ENCODE measurements at places on chromosomes 6 and 20.
A peak's percentile ranks its signal among the peaks of the same experiment; 100 is the strongest.

DNA sequence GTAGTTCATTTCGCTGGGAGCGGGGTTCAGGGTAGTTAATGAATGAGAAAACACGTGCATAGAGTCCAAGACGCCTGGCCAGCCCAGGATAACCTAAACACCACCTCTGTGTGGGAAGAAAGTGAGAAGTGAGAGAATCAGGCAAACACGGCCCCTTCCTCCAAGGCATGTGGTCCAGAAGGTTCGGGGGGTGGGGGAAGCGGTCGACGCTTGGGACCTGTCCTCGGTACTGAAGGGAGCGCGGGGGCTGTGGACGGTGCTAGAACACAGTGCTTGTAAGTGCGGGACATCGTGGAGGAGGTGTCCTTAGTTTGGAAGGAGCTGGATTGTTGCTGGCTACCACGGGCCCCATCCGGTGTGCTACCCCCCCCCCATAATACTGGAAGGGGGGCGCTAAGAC is 1.7 kb upstream of the VSTM2L start:
- DNase-seq: no peak

GRCh38 chr6:54431466-54431865 is 123.2 kb downstream of the TINAG start:
- DNase-seq: no peak

GRCh38 chr6:106522562-106523250 is 106.6 kb downstream of the RTN4IP1 start:
- no peak for DNase-seq

GRCh38 chr20:50562262-50562701 is 52.1 kb downstream of the PTPN1 start:
- no peak for DNase-seq

DNA sequence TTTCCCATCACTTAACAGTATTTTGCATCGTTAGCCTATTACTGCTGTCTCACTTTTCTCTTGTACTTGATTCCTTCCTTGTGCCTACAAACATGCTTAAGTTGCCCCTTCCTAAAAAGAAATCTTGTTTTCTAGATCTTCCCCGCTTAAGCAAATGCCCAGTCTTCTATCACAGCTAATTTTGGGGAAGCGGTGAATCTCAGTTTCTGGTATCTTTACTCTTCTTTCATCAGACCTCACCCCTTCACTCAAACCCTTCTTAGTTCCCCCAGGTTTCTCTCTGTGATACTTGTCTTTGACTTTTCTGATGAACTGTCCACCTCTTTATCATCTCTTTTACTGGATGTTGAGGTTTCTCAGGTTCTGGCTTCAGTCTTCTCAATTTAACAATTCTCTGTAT is 14.2 kb downstream of the VAPB start:
- no peak for DNase-seq

DNA sequence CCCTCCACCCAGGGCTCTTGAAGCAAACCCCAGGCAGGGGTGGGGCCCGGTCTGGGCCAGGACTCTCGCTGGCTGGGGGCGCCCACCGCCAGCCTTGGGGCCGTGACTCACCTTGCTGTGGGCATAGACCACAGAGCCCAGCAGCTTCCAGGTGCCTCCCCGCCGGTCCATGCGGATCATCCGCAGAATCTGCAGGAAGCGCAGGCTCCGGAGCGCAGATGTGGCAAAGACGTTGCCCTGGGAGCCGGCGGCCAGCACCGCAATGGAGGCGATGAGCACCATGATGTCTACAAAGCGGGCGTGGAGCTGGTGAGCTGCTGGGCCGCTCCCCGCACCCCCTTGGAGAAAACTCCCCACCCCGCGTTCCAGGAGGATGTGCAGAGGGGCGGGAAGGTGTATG is 27.9 kb downstream of the KCNQ2 start:
- DNase-seq: no peak

- no peak for DNase-seq
These were observed 12.3 kb downstream of the ITPA start for GRCh38 chr20:3221398-3222226.

GRCh38 chr6:2952557-2953095 is 18.7 kb downstream of the SERPINB6 start:
- DNase-seq: peak; percentile 65

DNA sequence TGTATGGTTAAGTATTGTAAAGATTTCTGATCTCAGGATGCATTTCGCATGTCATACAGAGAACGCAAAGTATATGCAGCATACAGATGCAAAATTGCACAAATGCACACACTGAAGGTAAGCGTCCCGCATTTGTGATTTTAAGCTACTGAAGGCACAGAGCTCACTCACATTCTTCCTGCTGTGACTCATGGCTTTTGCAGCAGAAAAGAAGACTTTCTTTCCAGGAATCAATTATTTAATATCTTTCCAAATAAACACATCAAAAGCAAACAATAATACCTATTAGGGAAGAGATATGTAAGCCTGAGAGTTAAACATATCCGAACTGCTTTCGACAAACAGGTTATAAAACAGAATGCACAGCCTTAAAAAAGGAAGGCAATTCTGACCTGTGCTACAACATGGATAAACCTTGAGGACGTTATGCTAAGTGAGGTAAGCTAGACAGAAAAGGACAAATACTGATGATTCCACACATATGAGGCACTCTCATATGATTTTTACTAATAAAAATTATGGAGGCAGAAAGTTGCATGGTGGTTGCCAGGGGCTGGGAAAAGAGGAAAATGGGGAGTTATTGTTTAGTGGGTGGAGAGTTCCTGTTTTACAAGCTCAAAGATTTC is 109.0 kb downstream of the TFAP2A start:
- no peak for DNase-seq

GRCh38 chr20:48172357-48172702 is 387.0 kb upstream of the SULF2 start:
- DNase-seq: no peak

GRCh38 chr6:41492261-41492891 is 53.8 kb upstream of the FOXP4 start:
- no peak for DNase-seq

- DNase-seq: peak; percentile 66
These were observed 123.3 kb downstream of the KIF13A start for GRCh38 chr6:17863901-17864754.

All from substantia nigra (tissue), 51 donors.